ENCODE measurements at places on chromosomes 5 and 9.

DNA sequence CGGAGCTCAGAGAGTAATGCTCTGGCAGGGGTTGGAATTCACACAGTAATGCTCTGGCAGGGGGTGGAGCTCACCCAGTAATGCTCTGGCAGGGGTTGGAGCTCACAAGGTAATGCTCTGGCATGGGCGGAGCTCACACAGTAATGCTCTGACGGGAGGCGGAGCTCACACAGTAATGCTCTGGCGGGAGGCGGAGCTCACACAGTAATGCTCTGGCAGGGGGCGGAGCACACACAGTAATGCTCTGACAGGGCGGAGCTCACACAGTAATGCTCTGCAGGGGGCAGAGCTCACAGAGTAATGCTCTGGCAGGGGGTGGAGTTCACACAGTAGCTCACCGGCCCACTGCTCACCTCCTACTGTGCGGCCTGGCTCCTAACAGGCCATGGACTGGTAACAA lies 47.2 kb upstream of the LPCAT1 start:
- no peak for DNase-seq

DNA sequence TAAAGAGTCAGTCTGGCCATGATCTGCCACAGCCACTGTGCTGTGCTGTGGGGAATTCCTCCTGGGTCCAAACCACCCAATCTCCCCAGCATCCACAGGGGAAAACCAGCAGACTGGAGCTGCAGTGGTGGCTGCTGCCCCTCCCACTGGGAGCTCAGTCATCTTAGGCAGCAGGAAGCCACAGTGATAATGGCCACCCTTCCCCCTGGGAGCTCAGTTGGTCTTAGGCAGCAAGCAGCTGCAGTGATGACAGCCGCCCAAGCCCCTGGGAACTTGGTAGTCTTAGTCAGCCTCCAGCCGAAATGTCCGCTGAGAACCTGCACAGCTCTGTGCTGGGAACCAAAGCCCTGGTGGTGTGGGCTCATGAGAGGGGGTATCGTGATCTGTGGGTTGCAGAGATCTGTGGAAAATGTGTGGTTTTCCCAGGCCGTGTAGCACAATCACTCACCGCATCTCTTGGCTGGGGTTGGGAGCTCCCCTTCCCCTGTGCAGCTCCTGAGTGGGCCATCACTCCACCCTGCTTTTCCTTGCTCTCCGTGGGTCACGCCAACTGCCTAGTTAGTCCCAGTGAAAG lies 38.4 kb upstream of the SMIM15 start:
- DNase-seq = no peak

DNA sequence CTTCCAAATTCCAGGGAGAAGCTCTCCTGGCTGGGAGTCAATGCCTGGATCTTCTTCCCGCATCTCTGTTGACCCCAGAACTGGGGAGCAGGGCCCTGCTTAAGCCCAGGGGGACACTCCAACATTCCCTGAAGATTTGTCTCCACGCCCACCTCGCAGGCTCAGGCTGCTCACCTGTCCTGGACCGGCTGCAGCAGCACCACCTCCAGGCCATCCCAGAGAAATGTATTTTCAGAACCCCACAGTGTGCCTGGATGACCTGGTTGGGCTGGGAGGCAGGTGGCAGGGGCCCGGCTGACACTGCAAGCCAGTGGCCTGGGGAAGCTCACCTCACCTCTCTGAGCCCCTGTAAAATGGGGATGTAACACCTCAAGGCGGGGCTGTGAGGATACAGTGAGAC lies 27.1 kb upstream of the ZBTB43 start:
- DNase-seq = no peak

DNA sequence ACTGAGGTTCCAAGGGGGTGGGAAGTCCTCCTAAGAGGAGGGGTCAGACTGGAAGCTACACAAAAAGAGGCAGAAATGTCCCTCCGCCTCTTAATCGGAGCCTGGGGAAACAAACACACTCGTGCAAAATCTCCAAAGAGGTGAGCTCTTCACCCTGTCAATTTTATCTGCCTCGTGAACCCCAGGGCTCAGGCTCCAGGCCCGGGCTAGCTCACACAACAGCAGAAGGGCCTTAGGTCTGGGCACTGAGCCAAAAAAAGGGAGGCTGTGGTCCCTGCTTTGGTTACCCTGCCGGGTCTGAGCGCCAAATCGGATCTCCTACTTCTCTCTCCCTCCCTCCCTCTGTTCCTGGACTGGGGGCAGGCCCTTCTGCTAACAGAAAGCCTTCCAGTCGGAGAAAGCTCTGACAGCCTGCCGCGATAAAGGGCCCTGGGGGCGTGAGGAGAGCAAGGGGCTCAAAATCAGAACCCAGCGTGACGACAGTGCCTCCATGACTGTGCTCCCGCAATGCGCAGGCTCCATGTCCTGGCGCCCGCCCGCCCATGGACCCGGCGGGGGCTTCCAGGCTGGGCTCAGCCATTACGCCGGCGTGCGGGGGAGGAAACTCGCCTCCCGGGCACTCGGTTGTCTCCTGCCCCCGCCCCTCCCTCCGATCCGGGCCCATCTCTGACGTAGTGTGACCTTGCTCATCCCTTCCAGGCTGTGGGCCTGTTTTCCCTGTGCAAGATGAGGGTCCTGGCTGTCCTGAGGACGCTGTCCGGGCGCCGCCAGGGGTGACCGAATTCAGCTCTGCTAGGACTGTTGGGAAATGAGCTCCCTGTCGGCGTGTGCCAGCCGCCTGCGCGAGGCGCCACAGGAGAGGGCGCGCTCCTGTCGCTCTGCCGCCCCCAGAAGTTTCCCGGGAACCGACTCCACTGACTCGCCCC lies 865 bp upstream of the SLC22A4 start:
- peak; percentile 68 for DNase-seq

- no peak for DNase-seq
These were observed 64.3 kb upstream of the LMX1B start for GRCh38 chr9:126549246-126550006.

DNA sequence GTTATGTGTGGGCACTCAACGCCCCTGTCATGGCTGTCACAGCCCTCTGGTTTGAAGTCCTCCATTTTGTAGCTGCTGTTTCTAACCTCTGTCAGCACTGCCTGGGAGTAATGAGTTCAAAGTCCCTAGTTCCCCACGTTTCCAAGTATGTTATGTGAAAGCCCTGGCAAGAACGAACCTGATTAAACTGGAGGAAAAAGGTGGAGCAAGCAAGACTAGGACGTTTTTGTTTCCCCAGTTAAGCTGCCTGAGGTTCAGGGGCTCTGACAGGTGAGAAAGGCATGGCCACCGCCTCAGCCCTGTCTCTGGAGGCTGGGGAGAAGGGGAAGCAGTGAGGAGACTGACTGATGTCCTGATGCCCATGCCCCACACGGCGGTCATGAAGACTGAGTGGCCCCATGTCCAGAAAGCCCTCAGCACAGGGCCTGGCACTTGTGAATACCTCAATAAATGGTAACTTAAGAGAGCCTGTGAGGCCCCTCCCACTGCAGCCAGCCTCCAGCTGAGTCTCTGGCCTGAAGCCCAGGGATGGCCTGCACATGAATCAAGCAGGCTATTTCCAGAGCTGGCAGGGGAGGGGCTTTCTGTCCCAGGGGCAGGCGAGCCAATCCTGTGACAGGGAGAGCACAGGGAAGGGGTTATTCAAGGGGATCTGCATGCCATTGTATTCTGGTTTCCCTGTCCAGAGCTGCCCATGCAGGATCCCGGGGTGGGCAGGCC lies 61.8 kb downstream of the PFDN1 start:
- no peak for DNase-seq

GRCh38 chr5:91499943-91500531 lies 116.9 kb upstream of the ARRDC3 start:
- DNase-seq = peak; percentile 52

DNA sequence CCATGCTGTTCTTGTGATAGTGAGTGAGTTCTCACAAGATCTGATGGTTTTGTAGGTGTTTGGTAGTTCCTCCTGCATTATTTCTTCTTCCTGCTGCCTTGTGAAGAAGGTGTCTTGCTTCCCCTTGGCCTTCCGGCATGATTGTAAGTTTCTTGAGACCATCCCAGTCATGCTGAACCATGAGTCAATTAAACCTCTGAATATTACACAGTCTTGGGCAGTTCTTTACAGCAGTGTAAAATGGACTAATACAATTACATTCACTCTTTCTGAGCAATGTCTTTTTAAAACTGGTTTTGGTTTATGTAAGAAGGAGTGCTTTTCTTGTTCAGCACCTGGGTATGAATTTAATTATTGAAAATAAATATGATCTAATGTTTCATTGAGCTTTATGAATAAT lies 50.7 kb upstream of the ARRDC3 start:
- DNase-seq = no peak

- no peak for DNase-seq
These were observed 1.9 kb downstream of the ALDH1A1 start for GRCh38 chr9:72950875-72951442.

GRCh38 chr5:122019919-122020590 lies 58.0 kb downstream of the LOX start:
- DNase-seq = peak; percentile 61

DNA sequence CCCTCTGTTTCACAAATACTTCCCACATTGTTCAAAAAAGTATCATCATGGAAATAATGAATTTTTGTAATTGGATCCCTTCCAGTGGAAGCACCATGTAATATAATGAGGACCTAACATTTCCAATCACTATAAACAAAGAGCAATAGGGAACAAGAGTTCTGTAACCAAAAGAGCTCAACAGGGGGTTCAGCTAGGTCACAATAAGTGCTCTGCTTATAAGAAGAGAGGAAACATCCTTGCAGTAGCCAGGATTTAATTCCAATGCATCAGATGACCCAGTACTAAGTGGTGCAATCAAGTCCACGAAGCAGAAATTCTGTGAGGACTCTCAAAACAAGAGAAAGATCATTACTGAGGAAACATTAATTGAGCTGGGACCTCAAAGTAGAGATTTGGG lies 5.9 kb downstream of the SERINC5 start:
- DNase-seq = no peak

- DNase-seq = no peak
These were observed 16.6 kb downstream of the GGTA1 start for GRCh38 chr9:121483049-121483448.

DNA sequence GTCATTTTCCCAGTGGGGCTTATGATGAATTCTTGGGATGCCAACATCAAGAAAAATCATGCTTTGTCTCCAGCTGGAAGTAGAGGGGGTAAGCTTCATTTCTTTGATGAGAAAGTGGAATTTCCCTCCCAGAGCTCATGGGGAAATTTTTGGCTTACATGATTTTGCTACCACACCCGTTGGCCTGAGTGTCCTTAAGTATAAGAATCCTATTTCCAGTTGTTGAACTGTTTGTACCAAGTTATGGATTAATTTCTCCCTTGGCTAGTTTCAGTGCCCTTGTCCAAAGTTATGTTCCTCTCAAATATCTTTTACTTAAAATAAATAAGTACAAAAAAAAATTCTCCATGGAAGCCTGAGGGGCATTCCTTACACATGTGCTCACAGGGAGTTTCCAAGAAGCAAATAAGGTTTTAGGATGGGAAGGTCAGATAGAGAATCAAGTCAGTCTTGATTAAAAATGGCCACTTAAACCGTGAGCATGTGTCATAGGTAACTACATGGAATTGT lies 82.3 kb downstream of the PTCD2 start:
- no peak for DNase-seq

DNA sequence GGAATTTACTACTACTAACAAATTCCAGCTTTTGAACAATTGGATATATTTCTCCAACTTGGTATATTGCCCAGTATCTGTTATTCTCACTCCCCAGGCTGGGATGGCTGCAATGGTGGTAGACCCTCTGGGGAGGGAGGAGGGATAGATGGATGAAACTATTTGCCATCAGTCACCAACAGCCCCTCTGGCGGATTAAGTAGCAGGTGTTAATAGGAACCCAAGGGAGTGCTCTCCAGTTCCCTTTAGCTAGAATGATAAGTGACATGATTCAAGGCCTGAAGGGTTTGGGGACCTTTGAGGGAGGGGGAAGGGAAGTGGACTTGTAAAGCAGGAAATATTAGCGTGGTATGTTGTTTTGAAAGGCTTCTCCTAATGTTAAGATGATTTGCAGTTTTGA lies 824.0 kb upstream of the ARRDC3 start:
- no peak for DNase-seq

- DNase-seq = no peak
These were observed 382.9 kb downstream of the CCDC171 start for GRCh38 chr9:15935661-15936305.

- no peak for DNase-seq
These were observed 108.3 kb downstream of the EPB41L4A start for GRCh38 chr5:112310746-112311145.

- no peak for DNase-seq
These were observed 33.6 kb upstream of the NFIB start for GRCh38 chr9:14347406-14348122.

DNA sequence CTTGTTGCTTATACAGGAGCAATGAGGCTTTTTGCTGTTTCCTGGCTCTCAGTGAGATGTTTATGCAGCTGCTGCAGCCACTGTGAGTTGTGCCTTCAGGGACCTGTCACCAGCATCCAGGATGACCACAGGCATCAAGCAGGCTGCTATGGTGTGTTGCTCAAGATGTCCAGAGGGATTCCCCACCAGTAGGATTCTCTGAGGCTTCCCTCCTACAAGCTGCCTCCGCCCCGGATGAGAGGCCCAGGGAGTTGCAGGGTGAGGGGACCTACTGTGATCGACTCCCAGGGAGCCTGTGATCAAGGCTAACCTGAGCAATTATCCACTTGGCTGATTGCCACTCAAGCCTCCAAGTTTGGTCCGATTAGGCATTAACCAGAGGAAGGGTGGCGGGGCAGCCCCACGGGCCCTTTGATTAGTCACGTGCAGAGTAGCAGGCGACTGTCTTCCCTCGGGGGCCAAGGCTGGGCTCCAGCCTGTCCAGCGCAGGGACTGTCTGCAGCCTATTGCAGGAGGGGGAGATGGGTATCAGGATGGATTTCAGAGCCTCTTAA lies 1.8 kb upstream of the FAT2 start:
- DNase-seq = no peak

DNA sequence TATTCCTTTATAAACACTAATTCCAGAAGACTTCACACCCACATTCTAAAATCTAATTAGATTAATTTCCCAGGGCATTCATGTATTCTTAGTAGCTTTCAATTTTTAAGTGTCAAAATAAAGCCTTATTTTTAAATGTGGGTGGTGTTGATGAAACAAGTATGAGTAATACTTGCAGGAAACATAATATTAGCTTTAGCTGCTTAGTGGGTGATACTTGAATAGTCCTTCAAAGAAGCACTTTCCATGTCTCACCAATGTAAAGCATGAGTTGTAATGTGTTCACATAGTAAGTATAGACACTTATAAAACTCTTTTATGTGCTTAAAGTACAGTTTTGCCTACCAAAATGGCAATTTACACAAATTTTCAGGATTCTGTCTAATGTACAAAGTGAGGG lies 6.9 kb downstream of the FNBP1 start:
- no peak for DNase-seq

DNA sequence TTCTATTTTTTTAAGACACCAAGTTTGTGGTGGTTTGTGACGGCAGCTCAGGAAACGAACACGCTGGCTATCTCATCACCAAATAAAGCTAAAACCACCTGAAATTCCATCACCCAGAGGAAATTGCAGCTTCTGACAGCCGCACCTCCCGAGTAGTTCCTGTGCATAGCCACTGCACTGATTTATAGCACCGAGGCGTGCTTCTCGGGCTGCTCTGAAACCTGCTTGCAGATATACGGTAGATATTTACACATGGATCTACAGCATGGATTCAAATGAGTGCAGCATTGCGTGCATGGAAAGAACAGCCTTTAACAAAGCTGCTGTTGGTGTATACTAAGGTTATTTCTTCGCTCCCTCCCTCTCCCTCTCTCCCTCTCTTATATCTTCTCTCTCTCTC lies 153.8 kb downstream of the PHF2 start:
- DNase-seq = no peak

- DNase-seq = no peak
These were observed 82.6 kb downstream of the SMIM23 start for GRCh38 chr5:171868236-171868635.

Data from activated CD4-positive, alpha-beta T cell treated with anti-CD3 and anti-CD28 coated beads, Interleukin-2, Interleukin-4, amounts not matched to agents 100 ng/mL and 50 ng/mL, durations not matched to agents 16 hours and 8 hours (primary cell).